ENCODE measurements at places on chromosomes 16 and 17. TPM values are rescaled to one million over a fixed set of nuclear protein-coding genes. Genes with fewer than 3 reads are reported as not detected.

GRCh38 chr16:85475233-85475632 is 137.9 kb upstream of the GSE1 start:
- DNase-seq = no peak

- DNase-seq = no peak
Measured at GRCh38 chr17:50545311-50545710, 1.7 kb upstream of the SPATA20 start.

HS3ST6 gene
- total RNA-seq = not detected

- DNase-seq = peak; percentile 18
Measured at GRCh38 chr17:63476854-63477479, at the start of gene ACE. ACE (plus strand) TSS chr17:63477061; CDS start chr17:63477095, 34 bp downstream.

DNA sequence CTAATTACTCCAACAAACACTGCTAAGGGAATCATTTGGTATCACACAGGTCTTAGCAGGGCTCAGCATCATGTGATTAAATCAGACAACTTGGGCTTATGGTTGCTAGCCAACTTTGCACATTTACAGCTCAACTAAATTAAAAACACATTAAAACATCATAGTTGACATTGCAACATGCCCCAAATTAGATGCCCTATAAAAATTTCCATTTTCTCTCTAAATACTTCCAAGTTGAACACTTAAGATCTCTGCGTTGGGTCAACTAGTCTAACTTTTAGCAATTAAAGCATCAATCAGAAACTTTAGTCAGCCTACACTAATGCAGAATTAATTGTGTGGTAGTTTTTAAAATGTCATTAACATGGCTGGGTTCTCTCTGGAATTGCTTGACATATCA is 12.1 kb downstream of the DNAJC7 start:
- DNase-seq = no peak

IRX5 gene
- 4.3 TPM for total RNA-seq

DNA sequence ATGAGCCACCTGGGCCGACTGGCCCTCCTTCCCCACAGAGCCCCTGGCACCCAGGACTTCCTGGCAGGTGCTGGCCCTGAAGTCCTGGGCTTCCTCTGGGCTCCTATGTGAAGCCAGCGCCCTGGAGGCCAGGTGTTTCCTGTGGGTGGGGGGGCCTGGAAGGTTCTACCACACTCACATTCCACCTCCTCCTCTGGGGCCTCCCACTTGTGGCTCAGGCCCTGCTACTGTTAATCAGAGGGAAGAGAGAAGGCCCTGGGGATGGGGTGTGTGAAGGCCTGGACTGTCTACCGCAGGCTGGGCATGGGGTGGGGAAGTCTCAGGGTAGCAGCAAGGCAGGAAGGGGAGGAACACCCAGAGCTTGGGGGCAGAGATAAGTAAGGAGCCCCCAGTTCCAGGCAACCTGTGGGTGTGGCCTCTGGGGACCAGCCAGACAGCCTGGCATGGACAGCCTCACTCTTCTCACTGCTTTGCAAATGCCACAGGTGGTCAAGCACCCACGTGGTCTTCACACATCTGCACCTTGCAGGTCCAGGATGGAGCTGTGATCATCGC is 111.9 kb upstream of the TNRC6C start:
- DNase-seq = no peak

DNA sequence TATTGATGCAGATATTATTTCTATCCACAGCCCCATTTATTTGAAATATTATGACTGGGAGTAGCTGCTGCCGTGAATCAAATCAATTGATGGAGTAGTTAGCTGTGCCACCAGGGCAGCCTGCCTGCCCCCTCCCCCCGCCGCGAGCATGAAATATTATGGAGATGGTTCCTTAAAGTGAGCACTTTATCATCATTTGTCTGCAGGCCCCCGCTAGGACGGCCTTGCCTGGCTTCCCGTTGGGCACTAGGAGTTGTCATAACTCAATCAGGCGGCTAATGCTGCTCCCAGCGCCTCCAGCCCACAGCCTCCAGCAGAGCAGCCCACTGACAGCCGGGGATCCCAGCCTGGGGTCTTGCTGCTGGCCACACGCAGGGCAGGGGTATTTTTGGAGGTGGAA is 173.9 kb downstream of the SALL1 start:
- no peak for DNase-seq

OTOP3 gene
- not detected for total RNA-seq

SMIM5 gene
- not detected for total RNA-seq

GRCh38 chr17:68200689-68201417 is 47.0 kb upstream of the AMZ2 start:
- DNase-seq = peak; percentile 56

DNA sequence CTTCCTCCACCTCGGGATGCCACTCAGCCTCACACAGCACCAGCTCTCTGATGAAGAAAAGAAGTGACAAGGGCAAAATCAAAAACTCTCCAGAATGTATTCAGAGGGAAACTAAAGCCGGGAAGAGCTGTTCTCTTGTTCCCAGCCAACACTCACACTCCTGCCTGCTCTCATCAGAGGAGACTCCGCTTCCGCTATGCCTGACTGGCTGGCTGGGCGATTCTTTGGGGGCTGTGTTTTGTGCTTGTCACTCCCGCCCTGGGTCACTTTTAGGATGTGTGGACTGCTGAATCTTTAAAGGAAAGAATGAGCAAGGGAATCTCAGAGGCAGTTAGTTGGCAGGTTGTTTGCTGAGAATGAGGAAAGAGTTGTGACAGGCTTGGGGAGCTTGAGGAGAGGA is 54.6 kb upstream of the TBX2 start:
- DNase-seq = no peak

- peak; percentile 26 for DNase-seq
Measured at GRCh38 chr16:53156516-53156915, 101.7 kb downstream of the CHD9 start.

DNA sequence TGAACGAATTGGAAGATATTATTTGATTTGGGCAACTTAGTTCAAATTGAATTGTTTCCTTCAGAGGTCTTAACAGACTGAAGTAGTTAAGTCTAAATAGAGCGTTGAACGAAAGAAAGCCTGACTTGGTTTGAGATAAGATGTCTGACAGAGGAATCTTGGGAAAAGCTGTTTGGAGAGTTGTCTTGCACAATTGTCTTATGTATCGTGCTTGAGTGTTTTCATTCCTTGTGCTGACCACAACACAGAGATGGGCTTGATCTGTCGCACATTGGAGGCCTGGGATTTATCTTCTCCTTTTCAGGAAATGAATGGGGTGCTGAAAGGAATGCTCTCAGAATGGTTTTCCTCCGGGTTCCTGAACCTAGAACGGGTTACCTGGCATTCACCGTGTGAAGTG is 7.8 kb downstream of the MLYCD start:
- DNase-seq = no peak

DNA sequence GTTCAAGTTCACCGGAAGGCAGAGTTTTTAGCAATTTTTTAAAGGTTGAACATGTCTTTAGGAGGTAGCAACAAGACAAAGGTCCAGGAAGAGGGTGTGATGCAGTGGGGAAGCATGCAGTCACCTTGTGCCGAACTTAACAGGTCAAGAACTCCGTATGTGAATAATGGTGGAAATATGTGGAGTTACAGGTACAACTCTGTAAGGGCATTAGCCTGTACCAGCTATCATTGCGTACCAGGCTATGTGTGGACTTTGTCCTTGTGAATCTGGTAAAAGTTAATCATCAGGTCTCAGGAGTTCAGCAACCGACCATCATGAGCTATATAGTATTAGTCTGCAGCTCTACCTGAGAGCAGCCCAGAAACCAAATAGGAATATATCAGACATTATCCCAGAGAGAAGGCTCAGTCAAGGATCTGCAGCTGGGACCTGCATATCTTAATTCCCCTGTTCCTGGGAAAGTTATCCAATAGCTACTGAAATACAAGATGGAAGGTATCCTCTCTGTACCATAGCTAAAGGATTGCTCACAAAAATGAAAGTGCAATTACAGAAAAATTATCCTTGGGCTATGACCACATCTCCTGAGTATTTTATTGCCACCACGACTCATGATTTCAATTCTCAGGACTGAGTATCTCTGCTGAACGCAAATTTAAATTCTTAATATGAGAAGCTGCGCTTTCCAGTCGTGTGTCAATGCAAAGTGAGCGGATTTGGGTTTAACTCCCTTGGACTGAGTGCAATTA is 469.3 kb downstream of the CDH13 start:
- peak; percentile 67 for DNase-seq

GSG1L gene
- total RNA-seq = not detected

TBX21 gene
- not detected for total RNA-seq

ITGB4 gene
- total RNA-seq = 0.36 TPM

C16orf89 gene
- total RNA-seq = not detected

SYT17 gene
- 0.24 TPM for total RNA-seq

TP53TG3C gene
- not detected for total RNA-seq

DNA sequence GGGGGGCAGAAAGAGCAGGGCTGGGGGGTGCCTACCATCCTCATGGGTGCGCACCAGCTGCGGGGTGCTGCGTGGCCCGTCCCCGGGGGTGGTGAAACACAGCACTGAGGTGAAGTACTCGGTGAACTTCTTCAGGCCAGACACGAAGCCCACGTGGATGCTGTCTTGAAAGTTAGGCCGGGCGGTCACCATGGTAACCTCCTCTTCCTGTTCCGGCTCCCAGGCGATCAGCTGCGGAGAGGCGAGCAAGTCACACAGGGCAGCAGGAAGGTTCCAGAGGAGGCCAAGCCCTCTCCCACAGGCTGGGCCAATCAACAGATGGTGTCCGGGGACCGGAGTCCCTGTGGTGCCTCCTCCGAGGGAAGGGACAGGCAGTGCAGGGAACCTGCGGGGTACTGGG is 90.1 kb upstream of the CDC42EP4 start:
- peak; percentile 32 for DNase-seq

GRCh38 chr17:14616528-14616927 is 315.6 kb downstream of the HS3ST3B1 start:
- DNase-seq = no peak

GRCh38 chr16:89145406-89146161 is 26.0 kb upstream of the CDH15 start:
- DNase-seq = no peak

GRCh38 chr17:40022497-40022896 is 7.3 kb downstream of the CSF3 start:
- no peak for DNase-seq

RCVRN gene
- total RNA-seq = 0.36 TPM

ITGAD gene
- not detected for total RNA-seq

- DNase-seq = no peak
Measured at GRCh38 chr16:964356-965035, 6.3 kb downstream of the LMF1 start.

DNAH3 gene
- total RNA-seq = under 0.01 TPM

ADAD2 gene
- not detected for total RNA-seq

WDR81 gene
- total RNA-seq = 5.3 TPM
